Activated CD4-positive, alpha-beta T cell treated with anti-CD3 and anti-CD28 coated beads, Interleukin-2, amount 50 U/mL, for 4 hours (primary cell): ENCODE measurements at places on chromosomes 3 and 15.

- no peak for DNase-seq
Observed at GRCh38 chr15:40695469-40695890, 506 bp downstream of the RAD51 start.

- no peak for DNase-seq
Observed at GRCh38 chr3:10294030-10294586, 1.4 kb upstream of the GHRL start.

GRCh38 chr3:73481888-73482287 lies 142.9 kb downstream of the PDZRN3 start:
- no peak for DNase-seq

- DNase-seq: no peak
Observed at GRCh38 chr3:126121632-126122031, 37.7 kb upstream of the SLC41A3 start.

- DNase-seq: no peak
Observed at GRCh38 chr3:184498986-184499606, 62.5 kb upstream of the EPHB3 start.

DNA sequence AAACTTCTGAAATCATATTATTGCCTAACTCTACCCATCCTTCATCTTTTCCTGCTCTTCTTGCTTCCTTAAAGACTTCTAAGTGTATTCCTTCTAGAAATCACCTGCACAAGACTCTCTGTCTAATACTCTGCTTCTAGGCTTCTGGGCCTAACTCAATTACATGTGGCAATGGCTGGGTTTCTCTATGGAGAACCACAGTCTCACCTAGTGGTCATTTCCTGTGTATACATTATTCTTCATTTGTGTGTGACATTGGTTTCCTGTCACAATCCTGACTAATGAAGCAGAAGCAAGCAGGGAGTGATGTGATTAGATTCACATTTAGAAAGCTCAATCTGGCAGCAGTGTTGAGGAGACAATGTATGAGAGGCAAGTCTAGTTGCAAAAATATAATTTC lies 16.9 kb upstream of the CLDN1 start:
- DNase-seq: no peak

GRCh38 chr3:140842984-140843649 lies 98.5 kb upstream of the SLC25A36 start:
- DNase-seq: no peak

DNA sequence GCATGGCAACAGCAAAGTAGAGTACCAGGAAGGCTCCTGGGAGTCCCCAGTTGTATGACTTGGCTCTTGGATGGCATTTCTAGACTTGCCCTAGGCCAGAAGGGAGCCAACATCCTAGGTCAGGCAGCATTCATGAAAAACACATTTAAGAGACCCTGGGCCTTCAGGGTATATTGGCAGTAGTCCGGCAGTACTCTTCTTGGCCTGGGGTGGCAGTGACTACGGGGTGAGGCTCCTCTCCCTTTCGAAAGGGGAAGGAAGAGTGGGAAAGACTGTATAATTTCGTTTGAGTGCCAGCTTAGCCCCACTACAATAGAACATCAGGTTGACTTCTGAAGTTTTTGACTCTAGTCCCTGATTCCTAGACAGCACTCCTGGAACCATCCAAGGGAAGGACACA lies 136.4 kb downstream of the ZIC4 start:
- DNase-seq: no peak

- DNase-seq: no peak
Observed at GRCh38 chr3:11626084-11626463, 17.6 kb downstream of the VGLL4 start.

DNA sequence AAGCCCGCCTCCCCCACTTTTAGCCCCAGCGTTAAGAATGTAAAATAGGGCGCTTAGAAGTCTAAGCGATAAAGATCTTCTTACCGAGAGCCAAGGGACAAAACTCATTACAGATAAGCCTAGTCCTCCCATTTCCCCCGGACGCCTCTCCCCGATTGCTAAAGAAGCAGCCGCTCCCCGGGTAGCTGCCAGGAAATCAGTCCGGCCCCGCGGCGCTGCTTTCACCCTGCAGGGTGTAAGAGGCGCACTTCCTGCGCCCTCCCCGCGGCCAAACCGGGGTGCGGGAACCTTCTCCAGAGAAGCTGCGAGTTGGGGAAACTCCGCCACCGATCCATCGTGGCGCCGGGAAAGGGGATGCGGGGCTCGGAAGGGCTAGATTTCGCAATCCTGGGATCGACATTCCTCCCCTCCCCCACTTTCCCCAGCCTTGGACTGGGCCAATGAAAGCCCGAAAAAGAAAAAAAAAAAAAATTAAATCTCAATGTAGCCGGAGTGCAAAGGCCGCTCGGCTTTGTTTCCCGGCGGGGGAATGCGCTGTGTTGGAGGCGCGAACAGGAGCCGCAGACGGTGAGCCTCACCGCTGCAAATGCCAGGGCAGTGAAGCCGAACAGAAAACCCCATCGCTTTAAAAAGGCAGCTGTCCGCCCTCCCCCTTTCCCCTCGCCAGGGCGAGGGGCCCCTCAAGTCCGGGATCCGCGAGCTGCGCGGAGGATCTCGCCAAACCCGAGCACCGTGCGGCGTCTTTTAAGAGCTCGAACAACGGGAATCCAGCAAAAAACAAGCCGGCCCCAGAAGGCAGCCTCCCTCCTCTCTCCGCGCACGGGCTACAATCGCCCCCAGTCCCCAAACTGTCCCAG lies 626 bp upstream of the PTPRG start:
- no peak for DNase-seq

GRCh38 chr15:85570336-85570735 lies 189.9 kb downstream of the AKAP13 start:
- DNase-seq: no peak

- DNase-seq: no peak
Observed at GRCh38 chr3:72255191-72255590, 470.2 kb upstream of the PROK2 start.

DNA sequence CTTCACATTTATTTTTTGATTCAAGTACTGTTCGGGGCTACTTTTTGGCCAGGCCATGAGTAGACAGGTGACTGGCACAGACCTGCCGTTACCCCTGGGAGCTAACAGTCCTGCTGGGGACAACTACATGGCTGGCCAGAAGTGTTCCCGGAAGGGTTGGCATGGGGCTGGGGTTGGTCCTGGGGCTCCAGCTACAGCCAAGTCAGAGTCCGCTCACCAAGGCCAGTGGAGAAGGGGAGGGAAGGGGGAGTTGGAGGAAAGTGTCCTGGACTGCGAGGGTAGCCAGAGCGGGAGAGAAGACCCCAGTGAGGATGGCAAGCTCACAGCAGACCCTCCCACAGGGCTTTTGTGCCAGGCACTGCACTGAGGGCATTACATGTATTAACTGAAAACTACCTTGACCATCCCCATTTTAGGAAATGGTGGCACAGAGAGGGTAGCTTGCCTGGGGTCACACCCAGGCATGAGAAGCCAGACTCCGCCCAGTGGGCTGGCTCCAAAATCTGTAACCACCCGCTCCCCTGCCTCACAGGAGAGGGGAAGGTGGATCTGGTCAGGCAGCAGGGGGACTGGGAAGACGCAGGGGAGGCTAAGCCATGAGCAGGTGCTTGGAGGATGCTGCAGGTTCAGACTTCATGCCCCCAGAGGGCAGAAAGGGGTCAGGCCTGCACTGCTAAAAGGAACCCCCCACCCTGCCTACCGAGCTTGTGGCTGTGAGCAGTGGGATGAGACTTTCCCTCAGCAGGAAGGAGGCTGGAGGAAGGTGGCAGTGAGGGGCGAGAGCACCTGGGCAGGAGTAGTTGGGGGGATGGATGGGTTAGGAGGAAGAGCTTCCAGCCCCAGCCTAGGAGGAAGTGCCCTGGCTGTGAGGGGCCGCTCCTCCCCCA lies 38.3 kb upstream of the ESYT3 start:
- DNase-seq: no peak

DNA sequence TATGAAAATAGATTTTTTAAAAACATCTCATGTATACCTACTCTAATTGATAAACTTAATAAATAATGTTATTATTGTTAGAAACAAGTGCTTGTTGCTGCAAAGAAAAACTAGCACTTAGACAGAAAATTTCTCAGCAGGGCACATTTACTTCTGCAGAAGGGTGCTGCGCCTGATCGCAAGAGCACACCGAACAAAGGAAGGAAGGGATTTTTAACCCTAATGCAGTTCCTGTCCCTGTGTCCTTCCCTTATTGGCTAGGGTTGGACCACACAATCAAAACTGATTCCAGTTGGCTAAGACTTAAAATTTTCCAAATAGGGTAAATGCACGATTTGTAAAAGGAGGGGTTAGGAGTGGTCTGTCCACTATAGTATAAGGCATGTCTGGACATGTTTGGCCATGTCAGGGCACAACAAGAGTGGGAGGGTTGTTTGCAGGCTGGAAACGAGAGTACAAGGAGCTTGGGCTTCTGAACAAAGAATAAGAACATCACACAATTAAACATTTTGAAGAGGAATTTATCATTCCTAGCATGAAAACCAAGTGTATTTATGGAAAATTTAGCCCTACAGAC lies 4.7 kb downstream of the DTWD1 start:
- no peak for DNase-seq

GRCh38 chr15:91099995-91100813 lies at the start of gene SV2B:
Gene SV2B, plus strand, starts transcription at chr15:91100257. Its CDS starts 126,007 bp downstream, at chr15:91226264.
- DNase-seq: peak; percentile 27
